ENCODE measurements at places on chromosomes 5 and 9.

DNA sequence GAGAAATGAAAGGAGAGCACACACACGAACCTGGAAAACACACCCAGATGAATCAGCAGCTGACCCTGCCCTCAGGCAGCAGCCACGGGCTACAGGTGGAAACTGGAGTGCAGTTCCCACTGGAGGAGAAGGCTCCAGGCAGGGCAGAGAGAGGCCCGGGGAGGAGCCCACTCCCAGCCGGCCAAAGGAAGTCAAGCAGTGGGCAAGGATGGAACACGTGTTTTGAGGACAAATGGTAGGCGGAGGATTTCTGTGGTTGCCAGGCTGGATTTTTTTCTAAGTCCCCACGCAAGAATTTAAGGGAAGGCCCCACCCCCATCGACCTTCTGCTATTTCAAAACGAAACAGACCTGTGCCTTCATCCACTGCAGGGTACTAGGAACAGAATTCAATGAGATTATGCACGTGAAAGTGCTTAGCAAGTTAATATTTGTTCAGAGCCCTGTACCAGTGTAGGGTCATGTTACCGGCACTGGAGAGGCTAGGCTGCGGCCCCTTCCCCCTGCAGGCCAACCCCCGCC is 6.8 kb downstream of the EPB41L4B start:
- no peak for DNase-seq

DNA sequence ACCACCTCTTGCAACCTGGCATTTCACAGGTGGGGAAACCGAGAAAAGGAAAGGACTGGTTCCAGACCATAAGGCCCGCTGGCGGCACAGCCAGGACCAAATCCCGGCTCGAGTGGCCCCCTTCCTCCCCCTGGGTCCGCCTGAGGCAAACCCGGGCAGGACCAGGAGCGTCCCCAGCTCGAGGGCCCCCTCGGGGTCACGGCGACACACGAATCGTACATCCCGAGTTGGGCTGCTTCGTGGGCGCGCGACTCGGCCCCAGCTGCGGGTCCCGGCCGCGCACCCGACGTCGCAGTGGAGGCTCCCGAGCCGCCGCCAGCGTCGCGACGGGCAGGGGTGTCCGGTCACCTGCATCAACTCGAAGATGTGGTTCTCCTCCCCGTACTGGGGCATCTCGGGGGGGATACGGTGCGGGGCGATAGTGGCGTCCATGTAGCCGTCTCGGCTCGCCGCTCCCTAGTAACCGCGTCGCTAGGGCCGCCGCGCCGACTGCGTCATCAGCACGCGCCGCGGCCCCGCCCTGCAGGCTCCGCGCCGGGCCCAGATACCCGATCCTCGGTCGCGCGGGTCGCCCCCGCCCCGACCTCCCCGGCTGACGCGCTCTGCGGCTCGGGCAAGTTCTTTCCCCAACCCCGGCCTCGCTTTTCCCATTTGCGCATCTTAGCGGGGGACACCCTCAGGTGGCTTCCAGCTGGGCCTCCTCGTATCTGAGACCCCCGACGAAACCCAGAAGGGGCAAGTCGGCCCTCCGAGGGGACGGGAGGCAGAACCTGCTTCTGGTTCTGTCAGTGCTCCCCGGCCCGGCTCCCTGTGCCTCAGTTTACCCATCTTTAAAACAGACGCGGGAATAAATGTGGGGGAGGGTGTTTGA is at the start of gene AK8:
Gene AK8 (minus strand): TSS at position 461 of the 871 bp plus-strand sequence. CDS start 29 bp downstream, at position 432.
- peak; percentile 78 for DNase-seq

- no peak for DNase-seq
These were observed 20.7 kb downstream of the SPRY4 start for GRCh38 chr5:142304013-142304701.

DNA sequence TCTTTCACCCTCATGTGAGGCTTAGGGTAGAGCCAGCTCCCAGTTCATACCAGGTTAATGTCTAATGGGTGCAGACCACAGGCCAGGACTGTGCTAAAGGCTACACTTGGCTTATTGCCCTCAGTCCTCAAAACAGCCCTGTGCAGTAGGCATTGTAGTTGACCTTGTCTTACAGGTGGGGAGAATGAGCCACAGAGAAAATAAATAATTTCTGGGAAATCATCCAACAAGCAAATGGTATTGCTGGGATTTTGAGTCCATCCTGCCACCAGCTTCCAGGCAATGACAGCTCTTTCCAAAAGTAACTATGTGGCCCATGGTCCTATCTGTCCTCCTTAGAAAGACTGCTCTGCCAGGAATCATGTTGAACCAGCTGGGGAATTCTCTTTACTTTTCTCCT is 450.0 kb downstream of the GADD45G start:
- no peak for DNase-seq

- no peak for DNase-seq
These were observed 87.5 kb upstream of the CDH9 start for GRCh38 chr5:27125856-27126255.

- no peak for DNase-seq
These were observed 20.7 kb downstream of the FBXW5 start for GRCh38 chr9:136923881-136924280.

DNA sequence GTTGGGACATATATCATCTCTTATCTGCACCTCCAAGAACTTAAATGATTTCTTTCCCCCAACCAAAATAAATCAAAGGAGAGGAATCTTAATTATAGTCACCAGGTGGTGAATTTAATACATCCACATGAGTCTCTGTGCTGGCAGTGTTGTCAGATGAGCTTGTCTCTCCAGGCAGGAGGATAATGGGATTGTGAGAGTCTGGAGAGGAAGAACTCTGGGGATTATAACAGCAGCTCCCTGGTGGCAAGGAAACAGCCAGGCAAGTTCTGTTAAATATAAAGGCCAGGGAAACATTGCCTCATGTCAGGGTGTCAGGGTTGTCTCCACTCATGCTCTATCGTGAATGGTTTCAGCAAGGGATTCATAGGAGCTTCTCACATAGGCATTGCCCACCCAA is 80.8 kb downstream of the TLR4 start:
- no peak for DNase-seq

GRCh38 chr5:127864511-127864910 is 161.3 kb downstream of the CCDC192 start:
- no peak for DNase-seq

GRCh38 chr5:14138608-14139540 is 4.3 kb upstream of the TRIO start:
- DNase-seq = no peak

- no peak for DNase-seq
These were observed 1.1 kb downstream of the DNAJC21 start for GRCh38 chr5:34930462-34930844.

GRCh38 chr9:5531101-5531882 is 21.0 kb downstream of the PDCD1LG2 start:
- DNase-seq = no peak

GRCh38 chr9:80156756-80157472 is 585.1 kb downstream of the TLE4 start:
- DNase-seq = no peak

DNA sequence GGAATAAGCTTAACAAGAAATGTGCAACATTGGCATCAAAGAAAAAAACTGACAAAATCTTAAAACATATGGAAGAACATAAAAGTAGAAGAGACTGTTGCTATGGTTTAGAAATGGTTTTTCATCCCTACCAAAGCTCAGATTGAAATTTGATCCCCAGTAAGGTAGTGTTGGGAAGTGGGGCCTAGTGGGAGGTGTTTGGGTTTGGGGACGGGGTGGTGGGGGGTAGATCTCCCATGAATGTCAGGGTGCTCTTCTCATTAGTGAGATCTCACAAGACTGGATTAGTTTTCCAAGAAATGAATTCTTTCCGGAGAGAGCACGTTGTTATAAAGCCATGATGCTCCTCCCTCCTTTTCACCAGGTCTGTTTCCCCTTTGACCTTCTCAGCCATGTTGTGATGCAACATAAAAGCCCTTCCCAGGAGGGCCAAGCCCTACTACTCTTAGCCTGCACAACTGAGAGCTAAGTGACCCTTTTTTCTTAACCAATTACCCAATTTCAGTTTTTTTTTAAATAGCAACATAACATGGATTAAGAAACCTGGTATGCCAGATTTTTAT is 10.6 kb downstream of the TMEM167A start:
- no peak for DNase-seq

- DNase-seq = no peak
These were observed 23.5 kb downstream of the TBC1D2 start for GRCh38 chr9:98231770-98232478.

GRCh38 chr5:122915717-122916461 is 70.5 kb downstream of the SNX24 start:
- DNase-seq = no peak

DNA sequence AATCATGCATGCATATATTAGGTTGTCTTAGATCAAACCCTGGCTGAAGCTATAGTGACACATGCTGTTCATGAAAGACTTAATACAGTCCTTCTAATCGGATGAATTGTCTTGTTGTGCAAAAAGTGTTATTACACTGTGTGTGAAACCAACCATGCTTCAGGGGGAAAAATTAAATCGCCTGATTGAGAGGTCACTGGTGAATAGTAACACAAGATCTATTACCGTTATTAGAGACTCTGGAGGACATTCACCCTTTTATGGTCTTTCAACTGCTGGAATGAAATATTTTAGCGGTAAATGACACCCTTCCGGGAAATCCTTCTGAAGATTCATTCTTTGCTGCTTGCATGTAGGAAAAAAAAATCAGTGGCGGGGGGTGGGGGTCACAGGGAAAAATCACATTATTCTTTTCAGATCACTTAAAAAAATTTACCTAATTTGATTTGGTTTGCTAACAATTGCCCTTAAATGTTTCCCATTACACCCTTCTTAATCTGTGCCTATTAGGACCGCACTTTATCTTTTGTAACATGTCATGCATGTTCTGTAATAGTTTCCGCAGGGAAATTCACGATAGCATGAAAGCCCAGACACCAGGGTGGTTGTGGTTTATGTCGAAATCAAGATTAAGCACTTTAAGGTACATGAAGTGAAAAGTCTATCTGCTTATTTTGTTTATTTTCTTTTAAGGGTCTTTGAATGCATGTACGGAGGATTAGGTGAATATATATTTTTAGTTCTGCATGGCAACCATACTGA is 120.6 kb downstream of the FOCAD start:
- DNase-seq = no peak

DNA sequence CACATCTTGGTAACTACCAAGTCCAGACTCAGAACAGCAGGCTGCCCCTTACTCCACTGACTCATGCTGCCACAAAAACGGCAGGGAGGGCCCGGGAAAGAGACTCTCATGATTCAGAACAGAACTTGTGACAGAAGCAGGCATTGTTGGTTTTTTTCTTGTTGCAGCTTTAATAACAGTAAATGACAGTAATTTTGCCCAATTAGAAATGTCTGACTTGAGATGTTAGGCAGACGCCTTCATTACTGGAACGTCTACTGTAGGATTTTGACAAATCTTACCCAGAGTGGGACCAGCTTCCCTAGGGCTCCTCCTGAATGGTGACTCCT is 77.9 kb downstream of the SEMA5A start:
- no peak for DNase-seq

DNA sequence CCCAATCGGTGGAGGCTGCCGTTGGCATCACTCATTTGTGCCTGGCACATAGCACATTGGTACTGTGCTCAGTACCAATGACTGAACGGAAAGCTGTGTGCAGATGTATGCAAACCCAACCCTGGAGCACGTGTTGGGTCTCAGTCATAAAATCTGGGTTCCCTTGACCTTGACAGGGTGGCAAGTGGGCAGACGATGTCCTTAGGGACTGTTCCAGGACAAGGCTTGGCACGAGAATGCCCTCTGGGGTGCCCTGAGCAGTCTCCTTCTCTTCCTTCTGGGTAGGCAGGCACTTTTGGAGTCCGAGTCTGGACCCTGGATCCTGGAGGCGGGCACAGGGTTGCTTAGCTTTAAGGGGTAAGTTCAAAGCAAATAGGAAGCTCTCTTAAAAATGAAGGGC is 75.8 kb downstream of the MACROH2A1 start:
- DNase-seq = no peak

DNA sequence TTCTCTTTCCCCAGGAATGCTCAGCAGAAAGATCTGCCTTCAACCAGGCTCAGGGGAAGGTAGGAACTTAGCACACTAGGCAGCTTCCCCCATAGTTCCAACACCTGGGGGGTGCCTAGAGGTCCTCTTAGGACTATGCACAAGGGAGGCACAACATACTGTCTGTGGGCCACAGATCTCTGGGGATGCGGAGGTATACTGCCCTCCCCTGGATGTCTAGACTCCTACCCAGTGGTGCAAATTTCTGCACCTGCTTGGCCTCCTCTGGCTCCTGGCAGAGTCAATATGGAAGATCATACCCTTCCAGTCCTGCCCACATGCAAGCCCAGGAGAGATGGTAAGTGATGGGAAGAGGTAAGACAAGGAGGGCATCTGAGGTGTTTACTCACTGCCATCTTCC is 247.5 kb upstream of the DAPK1 start:
- DNase-seq = no peak

GRCh38 chr9:83334320-83334719 is 203.9 kb downstream of the FRMD3 start:
- DNase-seq = peak; percentile 36

GRCh38 chr5:78757269-78758053 is 108.9 kb upstream of the LHFPL2 start:
- DNase-seq = no peak

DNA sequence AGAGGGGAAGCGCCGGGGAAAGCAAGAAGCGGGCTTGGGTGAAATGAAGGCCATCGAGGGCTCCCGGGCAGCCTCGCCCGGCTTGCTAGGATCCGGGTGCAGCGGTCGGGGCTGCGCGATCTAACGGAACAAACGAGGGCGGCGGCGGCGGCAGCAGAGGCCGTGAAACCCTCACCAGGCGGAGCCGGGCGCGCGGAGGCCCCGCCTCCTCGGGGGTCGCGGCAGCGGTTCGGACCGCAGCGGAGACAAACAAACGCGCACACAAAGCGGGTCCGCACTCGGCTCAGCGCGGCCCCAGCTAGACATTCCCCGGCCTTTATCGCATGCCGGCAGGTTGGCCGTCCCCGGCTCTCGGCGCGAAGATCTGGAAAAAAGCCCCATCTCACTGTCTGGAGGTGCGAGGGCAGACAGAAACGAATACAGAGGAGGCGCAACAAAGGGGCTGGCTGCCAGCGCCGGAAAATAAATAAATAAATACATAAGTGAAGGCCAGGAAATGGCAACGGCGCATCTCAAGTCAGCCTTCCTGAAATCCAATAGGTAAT is 10.5 kb upstream of the TRIM36 start:
- DNase-seq = no peak

GRCh38 chr5:135718151-135718550 is 116.3 kb upstream of the SLC25A48 start:
- DNase-seq = no peak

- DNase-seq = no peak
These were observed 2.4 kb downstream of the GBA2 start for GRCh38 chr9:35746583-35746982.

Data from CD4-positive, alpha-beta T cell (primary cell).